SHP77 treated with DMSO at 0.1 percent for 48 hours (cell line): ENCODE measurements at places on chromosomes 7 and 10.

DNA sequence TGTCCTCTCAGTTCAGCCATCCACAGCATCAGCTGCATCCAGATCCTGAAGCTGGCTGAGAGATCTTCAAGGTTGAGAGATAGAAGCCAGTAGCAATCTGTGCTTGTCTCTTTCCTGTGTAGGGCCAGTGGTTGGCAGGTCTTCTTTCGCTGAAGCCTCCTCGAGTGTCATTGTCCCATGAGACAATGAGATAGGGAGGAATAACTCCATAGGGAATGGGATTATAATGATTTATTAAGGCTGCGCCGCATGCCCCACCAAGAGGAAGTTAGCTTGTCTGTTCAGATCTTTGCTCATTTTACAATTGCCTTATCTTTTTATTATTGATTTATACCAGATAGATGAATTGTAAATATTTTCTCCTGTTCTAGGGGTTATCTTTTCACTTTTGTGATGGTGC lies 61.5 kb downstream of the MCMBP start:
- no peak for DNase-seq

DNA sequence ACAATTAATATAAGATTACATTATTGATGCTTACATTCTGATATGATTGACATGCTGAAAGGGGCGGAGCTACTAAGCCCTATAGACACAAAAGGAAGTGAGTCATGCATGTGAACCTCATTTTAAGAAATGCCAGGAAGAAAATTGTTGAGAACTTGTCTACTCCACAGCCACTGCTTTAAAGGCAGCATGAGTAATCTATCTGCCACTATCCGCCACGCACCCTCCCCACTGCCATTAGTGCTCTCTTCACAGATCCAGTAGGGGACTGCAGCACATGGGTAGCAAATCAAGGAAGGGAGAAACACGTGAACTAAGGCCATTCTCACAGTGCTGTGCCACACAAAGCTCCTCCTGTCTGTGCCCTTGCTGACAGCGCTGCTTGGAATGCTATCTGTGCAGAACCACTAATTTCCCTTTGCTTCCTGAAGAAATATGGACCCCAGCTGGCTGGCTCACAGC lies 524.8 kb downstream of the GRM8 start:
- no peak for DNase-seq

GRCh38 chr10:3704565-3705325 lies 80.3 kb downstream of the KLF6 start:
- DNase-seq: no peak

DNA sequence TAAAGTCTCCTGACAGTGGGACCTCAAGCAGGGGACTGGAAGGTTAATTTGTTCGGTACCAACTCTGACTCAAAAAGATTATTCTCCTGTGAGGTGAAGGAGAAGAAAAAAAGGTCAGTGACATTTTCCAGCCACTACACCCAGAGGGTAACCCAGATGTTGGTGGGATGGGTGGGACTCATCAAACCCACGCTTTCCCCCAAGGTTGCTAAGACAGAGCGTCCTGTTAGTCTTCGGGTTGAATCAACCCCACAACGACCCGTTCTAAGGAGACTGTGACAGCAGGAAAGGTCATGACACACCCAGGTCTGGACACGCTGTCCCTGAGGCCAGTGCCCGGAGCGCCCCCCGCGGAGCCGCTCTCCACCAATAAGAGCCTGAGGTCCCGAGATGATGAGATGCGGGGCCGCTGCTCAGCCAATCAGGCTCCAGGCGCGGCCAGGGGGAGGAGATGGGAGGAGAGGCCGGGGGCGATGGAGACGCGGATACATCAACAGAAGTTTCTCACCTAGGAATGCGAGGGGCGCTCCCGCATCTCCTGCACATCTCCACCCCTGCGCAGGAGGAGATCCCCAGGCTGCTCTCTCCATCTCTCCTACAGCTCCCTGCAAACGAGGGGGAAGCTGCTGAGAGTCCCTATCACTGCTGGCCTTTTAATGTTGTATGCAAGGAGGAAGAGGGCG lies at the start of gene WNT16:
Gene WNT16, plus strand, starts transcription at position 493 of the 683 bp plus-strand sequence. CDS start 293 bp downstream, outside the sequence.
- DNase-seq: no peak

GRCh38 chr10:132133005-132133404 lies 53.7 kb upstream of the DPYSL4 start:
- DNase-seq: no peak

GRCh38 chr7:71050492-71050891 lies 81.5 kb upstream of the GALNT17 start:
- no peak for DNase-seq

DNA sequence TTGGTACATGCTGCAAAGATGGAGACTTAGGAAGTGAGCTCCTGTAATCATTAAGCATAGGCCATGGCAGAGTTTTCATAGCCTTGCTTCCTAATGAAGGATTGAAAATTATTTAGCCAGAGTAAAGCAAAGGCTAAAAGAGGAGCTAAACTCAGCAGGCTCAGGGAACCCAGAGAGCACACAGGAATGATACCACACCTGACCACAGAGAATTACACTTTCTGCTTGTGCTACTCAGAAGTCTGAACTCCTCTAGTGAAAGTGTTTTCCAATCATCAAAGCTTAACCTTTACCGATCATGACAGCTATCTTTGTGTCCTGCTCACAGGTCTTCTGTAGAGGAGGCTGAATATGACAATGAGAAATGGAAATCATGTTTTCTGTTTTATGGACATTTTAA lies 347.7 kb downstream of the OTUD1 start:
- DNase-seq: no peak

- no peak for DNase-seq
These were observed 284.9 kb downstream of the FGFR2 start for GRCh38 chr10:121313119-121313875.

- no peak for DNase-seq
These were observed 302.4 kb downstream of the GRID1 start for GRCh38 chr10:86064219-86064618.

GRCh38 chr10:29411666-29412315 lies 122.9 kb downstream of the LYZL1 start:
- no peak for DNase-seq

GRCh38 chr7:45219130-45219529 lies 61.5 kb downstream of the RAMP3 start:
- DNase-seq: no peak

DNA sequence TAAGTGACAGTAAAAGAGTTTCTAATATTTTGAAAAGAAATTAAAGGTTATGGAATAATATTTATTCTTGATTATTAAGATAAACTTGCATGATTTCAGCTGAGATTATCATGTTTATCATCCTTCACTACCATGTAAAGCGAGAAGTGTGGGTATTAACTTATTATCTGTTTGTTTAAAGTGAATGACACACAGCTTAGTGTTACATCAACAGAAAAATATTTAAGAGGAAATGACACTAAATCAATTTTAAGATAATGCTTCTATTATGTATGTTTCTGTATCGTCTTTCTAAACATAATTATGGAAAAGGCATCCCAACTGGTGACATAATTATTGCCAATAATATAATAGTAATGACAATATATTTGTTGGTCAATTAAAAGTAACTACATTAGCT lies 213.1 kb downstream of the PCDH15 start:
- DNase-seq: no peak

DNA sequence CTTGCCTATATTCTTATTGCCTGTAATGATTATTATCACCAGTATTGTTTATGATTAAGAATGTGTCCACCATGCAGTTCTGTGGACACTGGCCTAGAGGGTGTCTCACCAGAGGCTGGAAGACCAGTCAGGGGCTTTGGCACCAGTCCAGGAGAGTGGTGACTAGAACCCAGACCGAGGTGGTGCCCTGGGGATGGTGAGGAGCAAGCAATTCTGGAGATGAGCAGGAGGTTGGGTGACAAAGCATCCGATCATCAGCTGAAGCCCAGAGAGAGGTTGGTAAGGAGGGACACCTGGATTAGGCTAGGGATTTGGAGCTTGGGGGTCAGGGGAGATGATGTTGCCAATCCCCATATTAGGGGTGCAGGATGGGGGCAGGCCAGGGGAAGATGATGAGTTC lies 124.4 kb downstream of the EMX2 start:
- no peak for DNase-seq

DNA sequence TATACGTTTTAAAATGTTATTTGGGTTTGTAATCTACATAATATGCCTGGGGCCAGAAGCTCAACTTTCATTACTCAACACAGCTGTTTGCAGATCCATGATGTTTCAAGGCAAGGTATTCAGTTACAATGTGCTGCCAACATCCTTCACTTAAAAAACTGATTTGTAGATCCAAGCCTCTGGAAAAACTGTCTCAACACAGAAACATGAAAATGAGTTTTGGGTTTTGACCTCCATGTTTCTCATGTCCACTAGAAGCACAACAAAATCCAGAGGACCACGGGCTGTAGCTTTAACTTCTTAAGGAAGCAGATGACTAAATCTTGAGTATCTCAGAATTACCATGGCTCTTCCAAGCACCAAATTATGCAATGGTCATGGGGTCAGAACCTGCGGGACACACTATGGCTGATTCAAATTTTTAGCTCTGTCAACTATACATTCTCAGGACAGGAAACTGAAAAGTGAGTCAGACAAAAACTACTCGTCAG lies 247.1 kb upstream of the GRB10 start:
- no peak for DNase-seq

DNA sequence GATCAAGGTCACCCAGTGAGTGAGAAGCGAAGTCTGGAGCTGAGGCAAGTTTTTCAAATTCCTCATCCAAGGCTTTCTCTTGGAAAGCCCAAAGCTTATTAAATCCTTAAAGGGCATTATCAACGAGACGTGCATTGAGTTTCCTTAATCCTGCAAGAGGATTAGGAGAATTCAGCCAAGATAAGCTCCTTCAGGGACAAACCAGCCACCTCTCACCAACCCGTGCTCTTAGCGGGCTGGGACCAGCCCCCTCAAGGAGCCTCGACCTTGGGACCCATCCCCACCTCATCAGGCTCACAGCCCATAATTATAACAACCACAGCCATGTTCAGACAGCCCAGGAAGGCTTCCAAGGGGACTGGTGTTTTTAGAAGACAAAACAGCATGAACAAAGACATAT lies 12.0 kb upstream of the SLC29A4 start:
- no peak for DNase-seq

GRCh38 chr7:75704928-75705327 lies 33.8 kb downstream of the HIP1 start:
- DNase-seq: no peak

DNA sequence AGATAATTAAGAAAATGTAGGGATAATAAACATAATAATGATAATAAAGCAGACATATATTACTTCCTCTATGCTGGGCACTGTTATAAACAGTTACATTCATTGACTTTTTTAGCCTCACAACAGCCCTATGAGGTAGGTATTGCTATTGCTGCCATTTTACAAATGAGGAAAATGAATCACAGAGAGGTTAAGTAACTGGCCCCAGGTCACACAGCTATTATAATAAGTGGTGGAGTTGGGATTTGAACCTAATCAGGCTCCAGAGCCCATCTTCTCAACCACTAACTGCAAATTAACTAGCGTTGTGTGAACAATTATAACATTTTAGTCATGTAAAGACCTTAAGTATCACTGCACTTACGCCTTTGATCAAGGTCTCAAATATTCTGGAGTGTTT lies 62.5 kb upstream of the PIK3CG start:
- no peak for DNase-seq
